ENCODE measurements at places on chromosomes 5 and 9.

DNA sequence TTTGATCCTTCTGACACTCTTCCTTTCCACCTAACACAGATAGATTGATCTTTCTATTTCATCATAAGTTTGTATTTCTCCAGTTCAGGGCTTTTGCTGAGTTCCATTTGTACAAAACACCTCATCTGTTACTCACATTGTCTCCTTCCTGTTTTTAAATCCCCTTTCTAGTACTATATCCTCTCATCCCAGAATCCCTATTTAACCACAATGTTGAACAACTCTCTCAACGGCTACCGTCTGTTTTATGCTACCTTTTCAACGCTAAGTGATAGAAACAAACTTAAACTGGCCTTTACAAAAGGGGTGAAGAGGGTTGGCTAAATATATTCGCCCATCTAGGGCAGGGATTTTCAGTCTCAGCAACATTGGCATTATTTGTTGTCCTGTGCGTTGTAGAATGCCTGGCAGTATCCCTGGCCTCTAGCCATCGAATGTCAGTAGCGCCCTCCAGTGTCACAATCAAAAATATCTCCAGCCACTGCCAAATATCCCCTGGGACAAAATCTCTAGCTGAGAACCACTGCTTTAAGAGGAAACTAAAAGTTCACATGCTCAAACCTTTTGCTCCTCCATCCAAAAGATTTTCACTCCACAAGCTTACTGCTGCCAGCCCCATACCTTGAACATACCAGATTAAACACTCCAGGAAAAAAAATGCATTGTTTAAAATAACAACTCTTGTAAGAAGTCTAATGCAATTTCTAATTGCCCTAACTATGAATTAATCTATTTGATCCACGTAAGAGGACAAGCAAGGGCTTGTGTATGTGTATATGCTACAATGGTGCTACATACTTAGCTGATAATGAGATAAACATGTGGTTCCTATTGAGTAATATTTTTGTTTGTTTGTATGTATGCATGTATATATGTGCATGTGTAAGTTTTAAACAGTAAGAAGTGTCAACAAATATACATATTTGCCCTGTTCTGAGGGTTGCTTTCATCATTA lies 344.0 kb downstream of the PTPRD start:
- peak; percentile 45 for DNase-seq

DNA sequence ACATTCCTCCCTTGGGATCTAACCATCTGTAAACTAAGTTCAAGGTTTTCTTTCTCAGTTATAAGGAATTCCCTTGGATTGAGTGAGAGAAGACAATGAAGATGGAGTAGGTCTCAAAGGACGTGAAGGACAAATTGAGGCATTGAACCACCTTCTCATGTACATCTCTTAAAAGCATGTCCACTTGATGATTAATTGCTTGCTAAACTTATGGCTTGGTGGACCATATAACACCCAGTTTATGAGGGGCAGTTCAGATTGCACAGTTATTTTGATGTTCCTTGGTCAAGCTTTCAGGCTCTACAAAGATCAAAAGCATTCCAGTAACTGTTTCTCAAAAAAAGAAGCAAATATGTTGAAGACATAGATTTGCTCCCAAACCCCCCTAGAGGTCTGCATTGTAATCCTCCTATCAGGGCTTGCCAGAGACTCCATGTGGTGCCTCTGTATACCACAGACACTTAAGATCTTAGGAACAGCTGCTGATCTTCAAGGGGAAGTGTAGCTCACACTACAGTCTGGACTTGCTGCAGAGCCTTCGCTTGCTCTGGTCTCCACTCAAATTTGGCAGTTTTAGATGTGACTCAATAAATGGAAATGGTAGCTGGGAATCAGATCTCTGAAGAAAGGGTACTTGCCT lies 56.9 kb upstream of the ALDH1A1 start:
- no peak for DNase-seq

GRCh38 chr5:67858471-67859031 lies 357.0 kb upstream of the PIK3R1 start:
- no peak for DNase-seq

DNA sequence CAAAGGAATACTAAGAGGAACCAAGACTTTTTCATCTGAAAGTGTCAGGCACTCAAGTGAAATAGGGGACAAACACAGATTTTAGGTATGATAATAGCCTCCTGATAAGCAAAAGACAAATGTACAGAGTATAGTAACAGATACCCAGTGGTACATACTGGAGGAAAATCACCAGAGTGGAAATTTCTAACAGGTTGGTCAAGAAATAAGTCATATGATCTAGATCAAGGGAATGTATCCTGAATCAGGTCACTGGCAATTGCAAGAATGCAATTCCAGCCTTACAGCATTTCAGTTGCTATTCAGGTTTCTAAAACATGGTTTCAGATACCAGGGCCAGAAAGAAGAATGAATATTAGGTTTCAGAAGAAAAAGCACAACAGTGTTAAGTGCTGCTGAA lies 82.2 kb upstream of the SLCO6A1 start:
- no peak for DNase-seq

GRCh38 chr9:116491219-116491618 lies 195.9 kb upstream of the TRIM32 start:
- no peak for DNase-seq
